ENCODE measurements at places on chromosomes 7 and 10.

DNA sequence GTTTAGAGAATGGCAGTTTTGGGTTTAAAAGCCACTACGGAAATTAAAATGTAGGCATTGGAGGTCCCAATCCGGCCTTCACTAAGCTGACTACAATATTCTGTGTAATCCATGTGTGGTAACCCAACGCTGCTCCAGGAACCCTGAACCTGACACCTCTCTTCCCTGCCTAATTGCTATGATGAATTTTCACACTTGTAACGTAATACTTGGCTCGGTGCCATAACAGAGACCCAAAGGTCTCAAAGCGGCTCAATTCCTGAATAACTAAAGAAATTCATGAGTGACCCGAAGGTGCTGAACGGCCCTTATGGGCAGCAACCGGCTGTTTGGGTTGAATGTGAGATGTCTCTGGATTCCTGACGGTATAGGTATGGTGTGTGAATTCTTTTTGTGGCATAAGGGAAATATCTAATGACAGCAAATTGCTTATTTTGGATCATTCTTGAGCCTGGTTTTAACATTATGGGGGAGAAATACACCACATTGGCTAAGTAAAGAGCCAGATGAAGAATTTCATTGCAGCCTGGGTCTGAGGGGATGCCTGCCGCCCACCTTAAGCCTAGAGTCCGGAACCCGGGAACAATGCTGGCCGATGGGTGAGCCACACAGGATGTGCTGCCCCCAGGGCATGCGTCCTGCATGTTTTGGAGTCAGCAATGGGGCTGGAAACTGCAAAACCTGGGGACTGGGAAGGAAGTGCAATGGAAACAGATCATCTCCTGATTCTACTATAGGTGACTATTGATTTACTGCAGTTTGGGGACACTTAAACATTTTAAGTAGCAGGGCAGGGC is 69.7 kb upstream of the FZD8 start:
- no peak for DNase-seq

DNA sequence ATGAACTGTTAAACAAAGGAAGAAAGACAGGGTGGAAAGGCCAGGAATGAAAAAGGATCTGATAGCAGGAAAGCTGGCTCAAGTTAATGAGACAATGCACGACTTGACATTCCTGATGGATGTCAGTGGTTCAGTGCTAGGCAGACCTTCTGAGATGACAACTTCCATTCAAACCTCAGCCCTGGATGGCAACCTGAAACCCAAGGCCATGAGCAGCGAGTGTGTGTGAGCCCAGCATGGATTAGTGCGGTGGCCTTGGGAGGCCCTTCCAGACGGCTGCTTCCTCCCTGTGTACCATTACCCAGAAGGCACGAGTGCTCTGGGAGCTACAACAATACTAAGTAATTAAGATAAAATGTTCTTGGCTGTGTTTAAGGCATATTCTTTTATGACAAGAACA is 18.8 kb downstream of the TRIL start:
- no peak for DNase-seq

DNA sequence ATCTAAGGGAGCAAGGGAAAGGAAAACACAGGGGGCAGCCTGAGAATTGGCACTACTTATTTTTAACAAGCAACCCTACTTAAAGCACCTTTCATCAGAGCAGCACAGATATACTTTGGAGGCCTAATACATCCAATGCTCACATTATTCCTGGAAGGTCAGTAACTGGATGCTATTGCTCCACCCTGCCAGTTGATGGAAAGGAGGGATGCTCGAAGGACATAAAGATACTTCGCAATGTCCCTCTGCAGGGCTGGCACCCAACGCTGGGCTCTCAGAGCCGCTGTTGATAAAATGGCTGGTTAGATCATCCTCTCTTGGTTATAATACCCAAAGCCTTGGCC is 307.9 kb upstream of the AOAH start:
- DNase-seq: no peak

- no peak for DNase-seq
Observed at GRCh38 chr7:90920336-90920735, 324.2 kb downstream of the CDK14 start.

- no peak for DNase-seq
Observed at GRCh38 chr7:138359870-138360559, 100.0 kb upstream of the TRIM24 start.

DNA sequence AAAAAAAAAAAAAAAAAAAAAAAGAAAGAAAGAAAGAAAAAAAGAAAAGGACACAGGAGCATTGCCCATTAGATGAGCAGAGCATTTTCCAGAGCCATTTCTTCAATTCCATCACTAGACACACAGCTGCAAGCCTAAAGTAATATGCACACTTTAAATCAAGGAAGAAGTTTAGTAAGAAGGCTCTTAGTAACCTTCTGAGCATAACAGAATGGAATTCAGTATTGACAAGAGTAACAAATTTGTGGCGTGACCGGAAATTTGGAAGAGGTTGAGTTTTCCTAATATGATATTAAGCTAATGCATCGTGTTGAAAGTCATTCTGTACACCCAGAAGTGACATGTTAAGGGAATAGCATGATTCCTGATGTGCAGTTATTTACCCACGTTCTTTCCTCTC is 35.3 kb downstream of the SMURF1 start:
- no peak for DNase-seq

- no peak for DNase-seq
Observed at GRCh38 chr7:24133691-24134090, 150.3 kb upstream of the NPY start.

- DNase-seq: no peak
Observed at GRCh38 chr10:108663587-108663986, 1259.7 kb downstream of the XPNPEP1 start.

- peak; percentile 88 for DNase-seq
Observed at GRCh38 chr7:27895551-27895950, 155.6 kb downstream of the TAX1BP1 start.

DNA sequence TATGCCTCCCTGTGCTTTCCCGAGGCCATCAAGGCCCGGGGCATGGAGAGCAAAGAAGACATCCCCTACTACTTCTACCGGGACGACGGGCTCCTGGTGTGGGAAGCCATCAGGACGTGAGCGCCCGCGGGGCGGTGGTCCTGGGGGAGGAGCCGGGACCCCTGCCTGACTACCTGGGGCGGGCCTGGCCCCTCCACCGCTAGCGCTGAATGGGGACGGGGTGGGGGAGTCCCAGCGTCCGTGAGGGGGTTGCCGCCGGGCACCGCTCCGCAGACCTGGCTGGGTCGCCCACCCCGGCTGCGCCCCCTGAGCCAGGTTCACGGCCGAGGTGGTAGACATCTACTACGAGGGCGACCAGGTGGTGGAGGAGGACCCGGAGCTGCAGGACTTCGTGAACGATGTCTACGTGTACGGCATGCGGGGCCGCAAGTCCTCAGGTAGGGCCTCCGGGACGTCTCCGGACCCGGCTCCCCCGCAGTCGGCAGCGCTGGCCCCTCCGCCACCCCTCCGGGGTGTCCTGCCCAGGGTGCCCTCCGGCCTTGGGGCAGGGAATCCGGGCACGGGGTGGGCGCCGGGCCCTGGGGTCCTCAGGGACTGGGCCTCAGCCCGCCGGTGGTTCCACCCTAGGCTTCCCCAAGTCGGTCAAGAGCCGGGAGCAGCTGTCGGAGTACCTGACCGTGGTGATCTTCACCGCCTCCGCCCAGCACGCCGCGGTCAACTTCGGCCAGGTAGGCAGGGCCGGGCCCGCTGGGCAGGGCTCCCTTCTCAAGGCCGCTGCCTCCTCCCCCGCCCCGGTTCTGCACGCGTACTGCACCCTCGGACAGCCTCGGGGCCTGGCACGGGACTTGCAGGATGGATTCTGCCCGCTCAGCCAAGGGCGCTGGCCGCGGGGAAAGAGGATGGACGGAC is 69.3 kb downstream of the ALOX5 start:
- no peak for DNase-seq

DNA sequence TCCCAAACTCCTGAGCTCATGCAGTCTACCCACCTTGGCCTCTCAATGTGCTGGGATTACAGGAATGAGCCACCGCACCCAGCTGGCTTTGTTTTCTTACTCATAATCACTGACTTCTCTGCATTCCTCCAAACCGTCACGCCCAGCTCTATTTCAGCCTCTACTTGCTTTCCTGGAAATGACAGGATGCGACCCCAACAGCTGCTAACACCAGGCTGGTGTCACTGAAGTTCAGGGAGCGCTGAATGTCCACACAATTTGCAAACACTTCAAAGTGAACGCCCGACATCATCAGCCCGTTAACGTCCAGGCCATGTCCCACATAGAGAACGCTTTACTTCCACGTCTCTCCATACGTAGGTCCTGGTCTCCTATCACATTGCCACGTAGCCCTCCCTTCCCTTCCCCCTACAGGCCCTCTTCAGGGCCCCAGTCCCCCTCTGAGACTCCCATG is 12.8 kb upstream of the PROSER2 start:
- no peak for DNase-seq

DNA sequence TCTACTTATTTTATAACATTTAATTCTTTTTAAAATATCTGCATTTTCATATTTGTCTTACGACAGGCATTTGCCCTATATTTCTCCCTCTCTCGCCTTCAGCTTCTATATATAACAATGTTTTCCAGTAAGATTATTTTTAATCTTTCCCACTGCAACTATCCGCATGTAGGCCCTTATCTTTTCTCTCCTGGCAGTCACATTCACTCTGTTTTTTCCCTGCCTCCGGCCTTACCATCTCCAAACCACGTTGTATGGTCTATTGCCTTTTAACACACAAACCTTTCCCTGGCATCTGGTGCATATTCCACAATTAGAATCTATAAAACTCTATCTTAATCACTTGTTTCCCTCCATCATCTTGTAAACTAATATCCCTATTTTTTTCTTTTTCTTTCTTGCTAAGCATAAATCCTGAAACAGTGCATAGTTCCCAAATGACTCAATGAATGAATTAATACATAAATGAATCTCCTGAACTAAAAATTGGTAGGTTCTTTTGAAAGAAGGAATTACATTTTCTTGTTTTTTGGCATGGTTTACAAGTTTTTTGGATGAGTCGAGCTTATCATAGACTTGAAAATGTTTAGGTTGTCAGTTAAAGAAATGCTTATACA is 173.2 kb downstream of the SEMA3A start:
- DNase-seq: no peak

DNA sequence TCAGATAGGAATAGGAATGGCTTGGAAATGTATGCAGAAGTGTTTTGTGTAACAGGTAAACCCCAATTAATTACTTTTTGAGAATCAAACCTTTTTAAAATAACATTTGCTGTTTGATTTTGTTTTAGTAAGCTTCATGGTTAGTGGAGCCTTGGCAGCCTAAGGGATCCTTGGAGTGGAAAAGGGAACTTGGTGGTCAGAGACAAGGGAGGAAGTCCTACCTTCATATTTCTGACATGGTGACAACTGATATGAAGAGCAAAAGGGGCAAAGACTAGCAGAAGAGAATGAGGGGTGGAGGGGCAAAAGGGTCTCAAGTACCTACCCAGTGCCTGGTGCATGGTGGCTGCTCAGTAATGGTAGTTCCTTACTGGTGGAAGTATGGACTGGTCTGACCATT is 32.3 kb downstream of the AHCYL2 start:
- DNase-seq: peak; percentile 62

GRCh38 chr10:96370584-96371157 is 11.9 kb upstream of the OPALIN start:
- peak; percentile 80 for DNase-seq

GRCh38 chr7:47213276-47213675 is 368.6 kb downstream of the TNS3 start:
- no peak for DNase-seq

GRCh38 chr10:63265222-63265617 is 132.1 kb downstream of the NRBF2 start:
- peak; percentile 91 for DNase-seq

DNA sequence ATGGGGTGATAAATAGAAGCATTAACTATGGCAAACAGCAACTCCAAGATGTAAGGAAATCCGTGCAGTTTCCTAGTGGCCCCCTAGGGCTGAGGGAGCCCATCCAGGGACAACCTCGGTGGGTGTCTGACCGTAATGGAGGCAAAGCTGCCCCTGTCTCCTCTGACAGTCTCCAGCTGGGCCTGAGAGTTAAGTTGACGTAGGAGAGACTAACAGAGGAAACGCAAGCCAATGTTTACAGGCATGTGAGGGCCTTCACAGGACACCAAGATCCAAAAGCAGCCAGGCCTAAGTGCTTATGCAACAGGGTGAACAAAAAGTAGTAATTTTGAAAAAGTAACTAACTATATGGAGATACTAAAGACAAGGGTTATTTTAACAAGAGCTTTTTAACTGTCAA is 330.0 kb upstream of the C7orf33 start:
- no peak for DNase-seq

DNA sequence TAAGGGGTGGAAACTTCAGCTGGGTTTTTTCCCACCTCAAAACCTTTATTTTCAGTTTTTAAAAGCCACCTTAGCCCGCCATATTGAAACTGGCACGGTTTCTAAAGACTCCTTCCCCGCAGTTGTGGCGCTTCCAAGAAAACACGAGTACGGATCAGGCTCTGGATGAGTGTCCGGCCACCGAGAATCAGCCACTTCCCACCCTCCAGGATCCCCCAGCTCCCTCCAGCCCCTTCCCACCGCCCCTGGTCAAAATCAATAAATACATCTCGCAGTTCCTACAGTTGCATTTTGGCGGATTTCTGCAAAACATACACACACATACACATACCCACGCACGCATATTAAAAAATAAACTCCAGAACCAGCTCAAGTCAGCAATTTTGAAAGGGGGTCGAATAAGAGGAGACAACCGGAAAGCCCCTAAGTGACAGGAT is 1.1 kb downstream of the SFMBT2 start:
- peak; percentile 31 for DNase-seq

GRCh38 chr10:122186816-122187810 is 84.0 kb upstream of the BTBD16 start:
- no peak for DNase-seq

DNA sequence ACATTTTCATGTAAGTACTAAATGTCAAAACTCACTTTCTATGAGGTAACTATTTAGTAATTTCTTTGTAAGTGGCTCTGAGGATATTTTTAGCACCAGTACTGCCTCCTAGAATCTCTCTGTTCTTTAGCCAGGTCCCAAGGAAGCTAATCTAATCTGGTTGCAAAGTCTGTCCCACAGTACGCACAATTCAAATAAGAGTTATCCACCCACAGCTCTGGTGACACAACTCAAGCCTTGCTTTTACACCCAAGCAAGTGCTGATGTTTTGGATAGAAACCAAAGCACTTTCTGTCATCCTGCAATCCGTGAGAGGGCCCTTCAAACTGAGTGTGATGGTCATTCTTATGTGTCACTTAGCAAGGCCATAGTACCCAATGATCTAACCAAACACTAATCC is 14.5 kb downstream of the GIMAP5 start:
- DNase-seq: no peak

GRCh38 chr7:1642291-1642731 is 27.8 kb upstream of the ELFN1 start:
- DNase-seq: no peak

DNA sequence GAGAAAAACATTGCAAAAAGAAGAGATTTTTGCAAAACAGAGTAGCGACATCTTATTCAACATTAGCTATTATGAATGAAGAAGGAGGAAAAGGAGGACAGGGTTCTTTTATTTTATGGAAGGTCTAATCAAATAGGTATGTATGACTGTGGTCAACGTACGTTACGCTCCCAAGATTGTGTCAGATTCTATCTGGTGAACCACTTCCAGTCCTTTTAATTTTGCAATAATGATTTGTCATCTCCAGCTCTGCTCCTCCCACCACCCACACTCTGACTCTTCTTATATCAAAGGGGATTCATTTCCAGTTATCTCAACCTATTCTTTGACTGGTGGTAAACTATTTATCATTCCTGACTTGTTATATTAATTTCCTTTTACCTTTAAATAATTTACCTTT is 259.9 kb downstream of the CACNA2D1 start:
- peak; percentile 5 for DNase-seq

- no peak for DNase-seq
Observed at GRCh38 chr7:91083855-91084644, 180.2 kb upstream of the FZD1 start.

GRCh38 chr7:111363099-111363498 is 199.2 kb downstream of the IMMP2L start:
- no peak for DNase-seq

All from Kasumi-1 (cell line).